ENCODE measurements at places on chromosomes 7 and 10.

DNA sequence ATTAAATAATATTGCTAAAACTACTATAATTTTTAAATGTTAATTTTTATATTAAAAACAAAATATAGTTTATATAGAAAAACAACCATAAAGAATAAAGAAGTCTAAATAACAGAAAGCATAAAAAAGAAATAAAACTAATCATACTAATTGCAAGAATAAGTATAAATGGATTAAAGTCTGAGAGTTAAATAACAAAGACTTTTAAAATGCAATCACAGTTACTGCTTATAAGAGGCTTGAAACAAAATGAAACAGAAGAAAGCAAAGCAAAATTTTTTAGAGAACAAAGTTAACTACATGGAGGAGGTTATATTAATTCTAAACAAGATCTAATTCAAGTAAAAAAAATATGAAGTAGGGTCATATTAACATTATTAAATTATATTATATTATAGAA, 41.1 kb downstream of the PRR15 start:
- no peak for DNase-seq

- peak; percentile 88 for DNase-seq
Observed at GRCh38 chr10:35379226-35380137, 43.2 kb downstream of the CCNY start.

DNA sequence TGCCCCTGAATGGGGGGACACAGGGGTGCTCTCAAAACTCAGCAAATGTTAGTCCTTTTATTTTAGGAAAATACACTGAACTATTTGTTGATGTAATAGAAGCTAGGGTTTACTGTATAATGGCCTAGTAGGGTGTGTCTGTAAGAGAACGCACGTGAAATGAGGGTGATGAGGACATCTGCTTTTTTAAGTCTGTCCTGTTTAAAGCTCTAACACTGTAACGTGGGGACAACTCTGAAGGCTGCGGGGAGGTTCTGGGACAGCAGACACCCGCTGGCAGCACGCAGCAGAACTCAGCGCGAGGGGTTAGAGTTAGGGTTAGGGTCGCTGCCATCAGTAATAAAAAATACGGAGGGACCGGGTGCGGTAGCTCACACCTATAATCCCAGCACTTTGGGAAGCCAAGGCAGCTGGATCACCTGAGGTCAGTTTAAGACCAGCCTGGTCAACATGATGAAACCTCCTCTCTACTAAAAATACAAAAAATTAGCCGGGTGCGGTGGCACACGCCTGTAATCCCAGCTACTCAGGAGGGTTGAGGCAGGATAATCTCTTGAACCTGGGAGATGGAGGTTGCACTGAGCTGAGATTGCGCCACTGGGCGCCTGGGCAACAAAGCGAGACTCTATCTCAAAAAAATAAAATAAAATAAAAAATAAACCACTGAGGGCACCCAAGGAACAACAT, 98.0 kb downstream of the CTBP2 start:
- no peak for DNase-seq

DNA sequence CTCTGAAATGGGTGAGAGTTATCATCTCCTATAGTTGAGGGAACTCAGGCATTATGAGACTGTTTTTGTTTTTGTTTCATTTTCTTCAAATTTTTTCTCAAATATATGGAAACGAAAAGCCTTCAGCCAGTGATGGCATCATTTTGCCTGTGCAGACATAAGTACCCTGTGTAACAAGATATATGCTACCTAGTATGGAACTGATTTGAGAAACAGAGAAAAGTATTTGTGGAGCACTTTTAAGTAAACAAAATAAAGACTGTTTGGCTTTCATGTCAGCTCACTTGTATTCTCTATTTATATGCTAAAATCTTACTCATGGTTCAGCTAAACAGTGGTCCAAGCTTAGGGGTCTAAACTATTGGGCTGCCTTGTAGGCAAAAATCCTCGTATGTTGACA, 150.6 kb downstream of the WNT2 start:
- no peak for DNase-seq

DNA sequence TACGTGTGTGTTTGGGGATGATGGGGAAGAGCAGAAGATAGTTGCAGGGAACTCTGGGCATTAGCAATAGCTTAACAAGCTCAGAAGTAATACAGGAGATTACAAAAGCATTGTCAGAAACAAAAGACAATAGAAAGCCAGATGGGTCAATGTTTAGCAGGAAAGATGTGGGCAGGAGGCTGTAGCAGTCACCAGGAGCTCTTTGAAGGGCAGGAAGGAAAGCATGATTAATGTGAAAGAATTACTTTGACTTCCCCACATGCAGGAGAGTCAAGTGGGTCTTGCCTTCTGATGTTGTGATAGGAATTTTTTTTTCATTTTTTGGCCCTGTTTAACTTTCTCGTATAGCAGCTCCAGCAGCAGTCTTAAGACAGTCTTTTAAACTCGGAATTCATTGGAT, 6.0 kb upstream of the SMNDC1 start:
- DNase-seq, result no peak

DNA sequence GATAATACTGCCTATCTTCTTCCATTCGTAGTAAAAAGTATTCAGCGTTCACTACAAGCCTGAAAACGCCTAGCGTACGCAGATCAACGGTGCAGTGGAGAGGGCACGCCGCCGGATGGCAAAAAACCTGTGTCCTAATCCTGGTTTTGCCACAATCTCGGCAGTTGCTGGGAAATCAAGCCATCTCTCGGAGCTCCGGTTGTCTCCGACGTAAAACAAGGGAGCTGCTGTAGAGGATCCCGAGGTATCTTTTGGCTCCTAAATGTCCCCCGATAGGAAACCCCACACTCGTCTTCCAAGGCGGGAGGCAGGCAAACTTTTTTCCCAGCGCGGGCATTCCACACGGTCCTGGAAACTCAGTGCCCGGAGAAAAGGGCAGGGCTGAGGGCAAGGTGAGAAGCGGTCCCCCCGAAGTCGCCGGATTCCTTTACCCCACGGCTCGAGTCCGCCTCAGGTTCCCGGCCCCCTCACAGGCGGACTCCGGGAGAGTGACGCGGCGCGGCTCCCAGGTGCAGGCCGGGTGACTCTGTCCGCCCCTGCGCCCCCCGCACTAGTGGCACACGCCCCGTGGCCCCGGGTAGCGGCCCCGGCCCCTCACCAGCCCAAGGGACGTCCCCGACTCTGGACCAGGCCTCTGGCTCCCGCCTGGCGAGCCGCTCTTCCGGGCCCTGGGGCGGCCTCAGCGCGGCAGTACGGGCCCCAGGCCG, 649 bp downstream of the IDE start:
- DNase-seq, result no peak

DNA sequence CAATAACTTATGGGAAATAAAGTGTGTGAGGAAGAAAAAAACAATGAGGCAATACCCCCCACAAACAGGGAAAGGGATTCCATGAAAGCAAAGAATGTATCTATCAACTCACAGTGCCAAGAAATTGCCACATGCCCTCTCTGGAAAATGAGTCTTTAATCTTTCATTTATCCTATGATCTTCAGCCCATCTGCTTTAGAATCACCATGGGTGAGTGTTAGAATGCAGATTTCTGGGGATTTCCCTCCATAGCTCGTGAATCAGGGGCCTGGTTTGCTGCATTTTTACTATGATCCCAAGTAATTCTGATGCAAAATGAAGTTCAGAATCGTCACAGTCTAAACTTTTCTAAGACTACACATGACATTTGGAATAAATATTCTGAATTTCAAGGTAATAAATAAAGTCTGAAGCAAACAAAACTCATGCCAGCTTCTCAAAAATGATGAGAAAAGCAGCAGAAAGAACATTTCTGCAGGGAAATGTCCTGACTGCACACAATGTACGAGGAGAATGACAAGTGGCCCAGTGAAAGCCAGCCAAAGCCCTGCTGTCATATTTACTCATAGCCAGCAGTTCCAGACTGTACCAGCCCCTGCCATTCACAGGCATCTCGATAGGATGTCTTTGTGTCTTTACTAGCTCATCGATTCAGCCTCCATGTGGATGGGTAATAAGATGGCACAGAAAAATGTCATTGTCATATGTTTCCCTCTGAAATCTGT, 167.1 kb downstream of the ELMO1 start:
- DNase-seq, result no peak

DNA sequence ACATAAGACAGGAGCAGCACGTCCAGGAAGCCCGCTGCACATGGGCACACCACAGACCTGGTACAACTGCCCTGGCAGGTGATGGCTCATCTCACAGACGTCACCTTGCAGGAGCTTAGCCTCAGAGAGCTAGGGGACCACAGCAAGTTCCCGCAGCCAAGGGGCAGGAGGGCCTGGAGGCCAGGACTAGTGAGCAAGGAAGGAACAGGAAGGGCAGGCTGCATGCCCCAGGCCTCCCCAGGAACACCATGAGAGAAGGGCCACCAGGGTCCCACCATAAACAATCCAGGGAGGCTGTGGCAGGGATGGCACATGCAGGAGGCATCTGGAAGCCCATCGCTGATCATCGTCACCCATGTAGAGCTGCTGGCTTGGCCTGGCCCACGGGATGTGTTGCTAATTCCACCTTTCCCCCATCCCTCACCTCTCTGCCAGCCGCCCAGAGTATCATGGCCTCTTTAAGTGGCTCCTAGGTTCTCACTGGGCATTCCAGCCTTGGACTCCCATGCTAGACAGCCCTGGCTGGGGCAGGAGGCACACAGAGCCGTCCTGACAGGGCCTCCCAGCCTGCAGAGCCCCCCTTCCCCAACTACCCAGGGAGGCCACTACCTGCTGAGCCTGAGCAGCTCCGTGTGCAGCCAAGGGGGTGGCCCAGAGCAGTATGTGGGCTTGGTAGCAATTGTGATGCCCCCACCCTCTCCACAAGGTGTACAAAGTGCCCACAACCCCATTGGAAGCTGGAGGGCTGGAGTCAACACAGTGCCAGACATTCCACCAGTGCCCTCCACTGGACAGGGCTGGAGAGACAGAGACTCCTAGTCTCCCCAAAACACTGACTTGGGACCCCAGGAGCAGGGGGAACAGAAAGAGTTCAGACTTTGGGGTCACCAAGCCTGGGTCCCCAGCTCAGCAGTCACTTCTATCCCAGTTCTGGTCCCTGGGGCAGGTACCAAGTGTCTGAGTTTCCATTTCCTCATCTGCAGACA, 35.5 kb downstream of the GRID1 start:
- no peak for DNase-seq

GRCh38 chr7:110856704-110857103, 234.2 kb upstream of the LRRN3 start:
- DNase-seq, result no peak

DNA sequence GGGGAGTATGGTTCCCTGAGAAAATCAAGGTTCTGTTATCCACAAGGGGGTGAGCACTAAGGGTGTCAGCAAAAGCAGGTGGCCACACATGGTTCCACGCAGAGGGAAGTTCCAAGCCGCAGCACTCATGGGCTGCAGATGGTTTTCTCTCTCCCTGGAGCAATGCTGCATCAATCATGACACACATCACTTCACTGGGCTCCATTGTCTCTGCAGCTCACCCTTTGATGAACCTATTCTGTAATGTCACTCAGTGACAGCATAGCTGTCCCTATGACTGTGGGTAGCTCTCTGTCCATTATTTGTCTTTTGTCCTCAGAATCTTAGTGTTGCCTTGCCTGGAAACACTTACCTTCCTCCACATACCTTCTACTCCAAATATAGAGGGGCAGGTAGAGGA, 34.8 kb downstream of the LRRC18 start:
- DNase-seq, result no peak

GRCh38 chr10:110556969-110557601, 10.4 kb upstream of the SMC3 start:
- DNase-seq, result no peak

DNA sequence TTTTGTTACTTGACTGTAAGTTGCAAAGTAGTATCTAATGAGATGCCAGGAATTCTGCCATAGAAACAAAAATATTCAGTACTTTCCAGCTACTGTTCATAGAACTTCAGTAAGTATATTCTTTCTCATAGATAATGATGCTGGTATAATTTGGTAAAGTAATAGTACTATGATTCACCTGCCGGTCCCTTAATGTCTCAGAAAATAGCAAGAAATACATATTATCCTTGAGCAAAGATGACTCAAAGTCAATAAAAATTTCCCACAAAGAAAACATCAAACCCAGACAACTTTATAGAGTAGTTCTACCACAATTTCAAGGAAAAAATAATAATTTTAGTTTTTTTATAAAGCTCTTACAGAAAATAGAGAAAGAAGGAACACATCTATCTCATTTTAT, 105.4 kb downstream of the EPDR1 start:
- DNase-seq, result no peak

GRCh38 chr7:135076882-135077281, 71.0 kb upstream of the TMEM140 start:
- no peak for DNase-seq

GRCh38 chr10:112911206-112911605, 38.8 kb upstream of the TCF7L2 start:
- no peak for DNase-seq

- DNase-seq, result no peak
Observed at GRCh38 chr7:4689668-4690067, 7.6 kb downstream of the FOXK1 start.

GRCh38 chr7:33578166-33578565, 327.2 kb upstream of the BMPER start:
- no peak for DNase-seq

- DNase-seq, result no peak
Observed at GRCh38 chr10:53463539-53463938, 691.0 kb upstream of the MBL2 start.

DNA sequence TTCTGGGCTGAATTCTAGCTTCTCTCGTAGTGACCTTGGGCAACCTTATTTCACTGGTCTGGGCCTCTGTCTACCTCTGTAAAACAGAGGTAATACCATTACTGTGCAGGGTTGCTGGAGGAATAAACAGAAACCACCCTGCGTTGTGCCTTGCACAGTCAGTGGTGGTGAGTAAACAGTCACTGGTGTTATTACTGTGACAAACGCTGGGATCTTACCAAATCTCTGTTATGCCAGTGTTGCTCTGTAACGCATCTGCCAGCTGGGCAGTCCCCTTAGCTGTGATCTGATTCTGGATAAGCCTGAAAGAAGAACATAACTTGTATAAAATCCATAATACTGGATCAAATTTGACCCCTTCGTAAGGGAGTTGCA, 49.4 kb downstream of the NOD1 start:
- no peak for DNase-seq

- DNase-seq, result no peak
Observed at GRCh38 chr7:90262438-90262837, 17.5 kb downstream of the CFAP69 start.

- DNase-seq, result no peak
Observed at GRCh38 chr10:119637631-119638030, 13.5 kb upstream of the BAG3 start.
